T1000 (cell line): ENCODE measurements at places on chromosomes 7 and 10.

DNA sequence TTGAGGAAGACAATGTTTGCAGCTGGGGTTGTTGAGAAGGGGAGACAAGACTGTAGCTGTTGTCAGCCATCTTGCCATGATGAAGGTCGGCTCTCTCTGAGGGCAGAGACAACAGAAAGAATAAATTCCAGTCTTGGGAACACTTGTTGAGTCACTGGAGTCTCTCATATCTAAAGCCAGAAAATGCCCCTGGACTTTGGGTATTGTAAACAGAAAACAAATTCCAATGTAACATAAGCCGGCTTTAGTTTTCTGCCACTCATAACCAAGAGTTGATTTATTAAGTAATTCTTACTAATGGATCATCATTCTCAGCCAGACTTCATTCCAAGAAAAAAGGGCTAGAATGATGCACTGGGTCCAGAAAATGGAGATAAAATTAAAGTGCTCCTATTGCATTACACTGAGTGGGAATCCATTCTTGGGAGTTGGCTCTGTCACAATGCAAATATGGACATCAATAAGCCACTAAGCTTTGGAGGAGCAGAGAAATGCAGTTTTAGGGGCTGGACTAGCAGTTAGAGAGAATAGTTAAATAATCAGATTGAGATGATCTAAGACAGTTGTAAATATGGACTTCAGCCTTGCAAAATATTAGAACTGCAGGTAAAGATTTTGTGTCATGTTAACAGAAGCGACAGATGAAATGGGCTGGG is 78.9 kb downstream of the ADAM12 start:
- no peak for DNase-seq

DNA sequence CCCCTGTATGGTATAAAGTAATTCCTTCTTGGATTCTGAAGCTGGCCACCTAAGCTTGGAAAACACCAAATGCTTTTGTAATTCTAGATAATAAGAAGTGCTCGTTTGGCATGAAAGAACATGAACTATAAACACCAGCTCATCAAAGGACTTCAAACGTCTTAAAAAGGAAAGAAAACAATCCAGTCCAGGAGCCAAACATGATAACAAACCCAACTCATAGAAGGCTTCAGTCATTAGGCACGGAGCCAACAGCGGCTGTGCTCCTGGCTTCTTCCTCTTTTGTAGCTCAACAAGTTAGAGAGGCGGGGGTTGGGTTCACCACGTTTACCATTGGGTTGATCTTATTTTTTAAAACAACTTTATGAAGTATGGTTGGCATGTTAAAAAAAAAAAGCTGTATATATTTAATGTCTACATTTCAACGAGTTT is 56.4 kb upstream of the ECHDC3 start:
- DNase-seq = no peak

- no peak for DNase-seq
Measured at GRCh38 chr7:90951986-90952954, 312.0 kb upstream of the FZD1 start.

- no peak for DNase-seq
Measured at GRCh38 chr10:122306744-122307143, 35.6 kb downstream of the BTBD16 start.

GRCh38 chr7:33841705-33842129 is 63.6 kb upstream of the BMPER start:
- DNase-seq = peak; percentile 8

DNA sequence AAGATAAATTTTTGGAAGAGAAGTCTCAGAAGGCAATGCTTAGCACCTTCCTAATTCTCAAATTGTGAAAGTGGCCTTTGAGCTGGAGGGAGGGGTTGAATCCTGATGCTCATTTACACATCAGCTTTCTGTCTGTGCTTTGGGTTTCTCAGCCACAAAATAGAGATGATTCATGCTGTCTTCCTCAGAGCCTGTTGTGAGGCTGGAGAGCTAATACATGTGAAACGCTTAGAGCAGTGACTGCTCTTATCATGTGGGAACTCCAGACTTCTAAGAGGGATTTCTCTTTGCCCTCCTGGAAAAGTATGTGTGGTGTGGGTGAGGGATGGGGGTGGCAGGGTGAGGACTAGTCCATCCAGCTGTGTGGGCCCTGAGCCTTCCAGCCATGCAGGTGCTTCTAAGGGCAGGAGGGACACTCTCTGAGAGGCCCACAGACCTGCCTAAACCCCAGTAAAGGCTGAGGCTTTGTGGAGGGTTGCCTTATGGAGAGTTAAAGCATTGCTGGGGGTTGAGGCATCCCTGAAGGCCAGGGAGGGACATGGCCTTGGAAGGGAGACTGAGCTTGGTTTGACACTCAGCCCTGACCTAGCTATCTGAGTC is 4.8 kb upstream of the EVX1 start:
- no peak for DNase-seq

DNA sequence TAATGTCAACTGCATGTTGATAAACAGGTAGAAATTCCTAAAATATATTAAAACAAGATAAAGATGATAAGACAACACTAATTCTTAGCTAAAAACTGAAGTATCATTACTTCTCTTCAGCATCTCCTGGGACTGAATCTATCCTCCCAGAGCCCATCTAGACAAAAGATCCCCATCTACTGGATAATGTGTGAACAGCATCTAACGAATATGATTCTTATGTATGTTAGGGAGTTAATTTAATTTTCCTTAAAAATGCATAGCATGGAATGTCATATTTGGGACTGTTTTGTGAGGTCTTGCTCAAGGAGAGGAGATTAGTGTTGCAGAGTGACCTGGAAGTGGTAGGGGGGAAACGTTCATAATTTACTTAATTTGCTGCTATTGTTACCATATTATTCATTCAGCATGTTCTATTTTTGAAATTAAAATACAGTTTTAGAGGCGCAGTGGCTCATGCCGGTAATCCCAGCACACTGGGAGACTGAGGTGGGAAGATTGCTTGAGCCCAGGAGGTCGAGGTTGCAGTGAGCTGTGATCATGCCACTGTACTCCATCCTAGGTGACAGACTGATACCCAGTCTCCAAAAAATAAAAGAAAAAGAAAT is 305.1 kb upstream of the CSTF2T start:
- no peak for DNase-seq

DNA sequence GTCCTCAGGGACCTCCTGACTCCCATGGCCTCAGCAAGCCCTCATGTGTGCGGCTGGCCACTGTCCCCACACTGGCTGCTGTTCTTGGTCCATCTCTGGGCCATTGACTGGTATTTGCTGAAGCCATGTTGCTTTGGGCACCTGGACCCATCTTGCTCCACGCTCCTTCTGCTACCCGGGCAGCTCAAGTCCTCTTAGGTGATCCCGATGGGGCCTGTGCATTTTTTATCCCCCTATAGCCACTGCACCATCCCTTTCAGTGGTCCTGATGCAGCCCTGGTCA is 16.7 kb downstream of the RAMP3 start:
- no peak for DNase-seq

- DNase-seq = no peak
Measured at GRCh38 chr10:22505911-22506685, 160.8 kb downstream of the SPAG6 start.

GRCh38 chr10:17041626-17042520 is 87.7 kb downstream of the CUBN start:
- no peak for DNase-seq

GRCh38 chr10:18984531-18984930 is 64.1 kb upstream of the MALRD1 start:
- DNase-seq = no peak

- no peak for DNase-seq
Measured at GRCh38 chr7:139708541-139708940, 69.3 kb downstream of the HIPK2 start.

- no peak for DNase-seq
Measured at GRCh38 chr10:60446851-60447250, 57.2 kb upstream of the ANK3 start.

DNA sequence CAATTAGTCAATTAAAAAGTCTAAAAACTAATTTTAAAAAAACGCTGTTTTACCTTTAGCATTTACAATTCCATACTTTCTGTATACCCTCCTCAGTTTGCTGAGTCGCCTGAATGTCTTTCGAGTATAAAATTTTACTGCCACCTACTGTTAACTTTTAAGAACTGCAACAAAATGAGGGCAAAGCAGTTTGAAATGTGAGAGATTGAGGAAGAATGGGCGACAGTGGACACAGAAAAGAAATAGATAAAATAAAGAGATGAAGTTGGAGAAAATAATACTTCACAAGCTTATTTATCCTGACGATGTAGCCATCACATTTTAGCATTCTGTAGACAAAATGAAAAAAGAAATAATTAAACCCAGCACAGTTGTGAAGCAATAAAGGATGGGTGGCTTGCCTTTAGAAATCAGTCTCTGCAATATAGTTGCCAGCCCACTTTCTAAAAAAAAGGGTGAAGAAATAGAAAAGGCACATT is 110.8 kb upstream of the PTN start:
- DNase-seq = no peak

GRCh38 chr10:20327954-20328353 is 511.7 kb downstream of the PLXDC2 start:
- DNase-seq = no peak

- DNase-seq = no peak
Measured at GRCh38 chr10:110498982-110499795, 1.5 kb downstream of the DUSP5 start.
